ENCODE measurements at places on chromosomes 11 and 22.
A peak's percentile ranks its signal among the peaks of the same experiment; 100 is the strongest.

DNA sequence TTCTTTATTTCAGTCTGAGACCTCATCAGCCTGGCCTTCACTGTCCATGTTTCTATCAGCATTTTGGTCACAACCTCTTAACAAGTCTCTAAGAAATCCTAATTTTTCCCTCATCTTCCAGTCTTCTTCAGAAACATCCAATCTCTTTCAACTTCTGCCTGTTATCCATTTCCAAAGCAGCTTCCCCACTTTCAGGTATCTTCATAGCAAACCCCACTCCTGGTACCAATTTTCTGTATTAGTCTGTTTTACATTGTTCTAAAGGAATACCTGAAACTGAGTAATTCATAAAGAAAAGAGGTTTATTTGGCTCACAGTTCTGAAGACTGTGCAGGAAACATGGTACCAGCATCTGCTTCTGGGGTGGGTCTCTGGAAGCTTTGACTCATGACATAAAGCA, 8.1 kb upstream of the OR6X1 start:
- DNase-seq: no peak

- no peak for DNase-seq
Measured at GRCh38 chr22:48492366-48493320, 1335.0 kb downstream of the BRD1 start.

DNA sequence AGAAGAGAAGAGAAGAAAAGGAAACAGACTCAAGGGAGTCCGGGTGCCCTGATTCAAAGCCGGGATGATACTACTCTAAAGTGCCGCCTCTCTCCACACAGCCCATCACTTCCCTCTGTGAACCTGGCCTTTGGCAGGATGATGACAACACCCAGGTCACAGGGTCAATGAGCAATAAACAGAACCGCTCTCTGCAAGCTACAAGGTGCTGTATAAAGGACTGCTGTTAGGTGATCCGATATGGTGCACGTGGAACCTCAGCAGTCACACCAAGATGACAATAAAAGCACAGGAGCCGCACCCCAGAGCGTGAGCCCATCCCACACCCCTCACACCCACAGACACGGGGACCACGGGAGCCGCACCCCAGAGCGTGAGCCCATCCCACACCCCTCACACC, 10.7 kb downstream of the TTLL1 start:
- no peak for DNase-seq

DNA sequence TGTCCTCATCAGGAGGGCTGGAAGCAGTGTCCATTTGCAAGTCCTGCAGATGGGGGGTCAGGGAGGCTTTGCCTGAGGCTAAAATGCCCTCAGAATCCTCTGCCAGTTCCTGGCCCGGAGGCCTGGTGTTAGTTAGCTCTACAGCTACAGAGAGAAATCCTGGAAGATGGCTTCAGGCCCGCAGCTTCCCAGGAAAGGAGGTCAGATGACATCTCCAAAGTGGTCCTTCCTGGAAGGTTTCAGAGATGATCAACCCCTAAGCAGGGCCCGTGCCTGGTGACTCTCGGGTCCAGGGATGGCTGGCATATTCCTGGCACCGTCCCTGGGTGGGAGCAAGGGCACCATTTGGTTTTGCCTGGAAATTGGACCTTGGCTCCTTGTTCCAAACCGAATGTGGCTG, 959.1 kb downstream of the BRD1 start:
- DNase-seq: no peak

DNA sequence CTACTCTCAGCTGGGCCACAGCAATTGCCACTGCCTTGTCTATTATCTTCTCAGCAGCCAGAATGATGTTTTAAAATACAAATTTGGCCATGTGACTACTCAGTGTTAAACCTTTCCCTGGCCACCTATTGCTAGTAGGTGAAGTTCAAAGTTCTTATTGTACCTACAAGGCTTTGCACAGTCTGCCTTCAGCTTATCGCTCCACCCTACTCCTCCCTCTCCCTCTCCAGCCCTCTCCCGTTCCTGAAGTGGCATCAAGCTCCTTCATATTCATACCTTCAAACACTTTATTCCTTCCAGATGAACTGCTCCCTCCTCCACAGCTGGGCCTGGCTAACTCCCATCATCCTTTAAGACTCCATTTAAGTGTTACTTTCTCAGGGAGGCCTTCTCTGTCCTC, 37.3 kb downstream of the OR10A6 start:
- no peak for DNase-seq

GRCh38 chr11:9146477-9146876, 55.1 kb upstream of the SCUBE2 start:
- no peak for DNase-seq

DNA sequence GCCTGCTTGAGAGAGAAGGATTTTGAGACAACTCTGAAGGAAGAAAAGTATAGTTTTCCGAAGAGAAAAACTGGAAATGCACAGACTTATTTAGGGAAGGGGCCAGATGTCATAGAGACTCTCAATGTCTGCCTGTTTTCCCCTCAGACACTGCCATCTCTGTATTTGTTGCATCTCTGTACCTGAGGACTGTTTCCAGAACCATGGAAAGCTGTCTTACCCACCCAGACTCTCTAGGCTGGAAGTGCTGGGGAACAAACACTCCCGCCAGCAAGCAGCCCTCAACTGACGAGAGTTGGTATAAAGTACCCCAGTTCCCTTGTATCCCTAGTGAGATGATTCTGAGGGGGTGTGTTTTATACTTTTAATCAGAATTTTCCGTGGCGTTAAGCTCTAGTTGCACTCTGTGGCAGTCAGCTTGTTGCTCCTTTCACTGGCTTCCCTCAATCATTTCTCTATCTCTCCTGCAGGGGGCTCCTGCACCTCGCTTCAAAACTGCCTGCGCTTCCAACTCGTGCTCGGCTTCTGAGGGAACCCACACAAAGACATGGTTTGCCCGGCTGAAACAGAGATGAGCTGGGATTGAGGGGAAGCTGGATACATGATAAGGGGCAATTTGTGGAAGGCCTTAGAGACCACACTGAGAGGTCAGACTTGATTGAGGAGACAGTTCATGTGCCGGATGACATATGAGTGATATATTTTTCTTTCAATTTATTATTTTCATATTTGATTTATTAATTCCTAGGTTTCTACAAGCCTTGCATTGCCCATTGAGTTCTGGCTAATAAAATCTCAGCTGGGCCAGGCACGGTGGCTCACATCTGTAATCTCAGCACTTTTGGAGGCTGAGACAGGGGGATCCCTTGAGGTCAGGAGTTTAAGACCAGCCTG, 36.9 kb upstream of the CLPB start:
- DNase-seq: peak; percentile 40

DNA sequence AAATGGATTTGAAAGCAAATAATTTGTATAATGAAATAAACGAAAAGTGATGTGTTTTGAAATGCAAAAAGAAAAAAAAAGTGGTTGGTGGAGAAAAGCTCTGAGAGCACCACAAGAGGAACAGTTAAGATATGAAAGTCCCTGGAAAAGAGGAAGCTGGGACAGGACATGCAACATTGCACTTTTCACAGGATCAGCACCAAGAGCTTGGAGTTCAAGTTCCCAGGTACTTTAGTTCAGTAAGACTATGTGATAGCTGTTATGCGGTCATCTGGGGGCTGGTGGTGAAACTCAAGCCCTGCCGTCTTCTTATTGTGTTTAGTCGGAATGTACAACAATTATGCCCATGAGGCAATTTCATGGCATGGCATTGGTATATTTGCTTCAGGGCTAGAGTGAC, 17.1 kb upstream of the MS4A4A start:
- no peak for DNase-seq

DNA sequence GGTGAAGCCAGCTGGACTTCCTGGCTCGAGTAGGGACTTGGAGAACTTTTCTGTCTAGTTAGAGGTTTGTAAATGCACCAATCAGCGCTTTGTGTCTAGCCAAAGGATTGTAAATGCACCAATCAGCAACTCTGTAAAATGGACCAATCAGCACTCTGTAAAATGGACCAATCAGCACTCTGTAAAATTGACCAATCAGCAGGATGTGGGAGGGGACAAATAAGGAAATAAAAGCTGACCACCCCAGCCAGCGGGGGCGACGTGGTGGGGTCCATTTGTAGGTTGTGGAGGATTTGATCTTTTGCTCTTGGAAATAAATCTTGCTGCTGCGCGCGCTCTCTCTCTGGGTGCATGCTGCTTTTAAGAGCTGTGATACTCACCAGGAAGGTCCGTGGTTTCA, 202.9 kb downstream of the MIAT start:
- DNase-seq: no peak

GRCh38 chr11:17141156-17141555, 63.7 kb upstream of the RPS13 start:
- no peak for DNase-seq
